ENCODE measurements at places on chromosomes 12 and 14.

DNA sequence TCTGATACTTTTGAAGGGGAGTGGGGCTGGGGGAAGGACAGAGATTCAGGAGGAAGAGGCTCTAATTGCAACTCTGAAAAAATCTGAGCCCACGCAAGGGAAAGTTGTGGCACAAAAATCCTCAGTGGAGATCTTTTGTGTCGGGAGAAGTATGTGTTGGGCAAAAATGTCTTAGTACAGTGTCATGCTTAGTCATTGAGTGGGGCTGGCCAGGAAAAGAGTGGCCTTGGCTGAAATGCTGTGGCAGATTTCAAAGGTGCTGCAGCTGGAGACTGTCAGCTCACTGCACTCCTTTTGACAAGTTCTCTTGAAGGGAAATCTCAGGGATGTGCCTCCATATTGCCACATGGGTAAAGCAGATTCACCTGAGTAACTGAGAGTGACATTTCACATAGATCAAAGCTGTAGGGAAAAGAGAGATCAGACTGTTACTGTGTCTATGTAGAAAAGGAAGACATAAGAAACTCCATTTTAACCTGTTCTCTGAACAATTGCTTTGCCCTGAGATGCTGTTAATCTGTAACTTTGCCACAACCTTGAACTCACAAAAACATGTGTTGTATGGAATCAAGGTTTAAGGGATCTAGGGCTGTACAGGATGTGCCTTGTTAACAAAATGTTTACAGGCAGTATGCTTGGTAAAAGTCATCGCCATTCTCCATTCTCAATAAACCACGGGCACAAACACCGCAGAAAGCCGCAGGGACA, 36.0 kb upstream of the GLIPR1 start:
- DNase-seq: no peak

DNA sequence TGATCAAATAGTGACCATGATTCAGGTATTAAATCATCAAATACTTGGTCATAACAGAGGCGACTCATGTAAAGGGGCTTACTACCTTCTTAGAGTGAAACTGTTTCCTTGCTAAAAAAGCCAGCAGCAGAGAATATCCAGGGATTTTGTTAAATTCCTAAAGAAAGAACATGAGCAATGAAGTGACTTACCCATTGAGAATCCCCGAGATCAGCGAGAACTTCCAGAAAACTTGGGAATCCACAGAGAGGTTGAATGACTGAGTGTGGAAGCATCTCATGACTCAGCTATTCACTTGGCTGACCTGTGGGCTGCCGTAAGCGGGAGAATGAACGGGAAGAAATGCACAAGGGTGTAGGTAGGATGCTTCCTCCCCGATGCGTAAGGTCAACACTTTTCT, 85.3 kb upstream of the KCNA1 start:
- DNase-seq: no peak

- DNase-seq: peak; percentile 30
These were observed 298.8 kb upstream of the TBX3 start for GRCh38 chr12:114982760-114983159.

DNA sequence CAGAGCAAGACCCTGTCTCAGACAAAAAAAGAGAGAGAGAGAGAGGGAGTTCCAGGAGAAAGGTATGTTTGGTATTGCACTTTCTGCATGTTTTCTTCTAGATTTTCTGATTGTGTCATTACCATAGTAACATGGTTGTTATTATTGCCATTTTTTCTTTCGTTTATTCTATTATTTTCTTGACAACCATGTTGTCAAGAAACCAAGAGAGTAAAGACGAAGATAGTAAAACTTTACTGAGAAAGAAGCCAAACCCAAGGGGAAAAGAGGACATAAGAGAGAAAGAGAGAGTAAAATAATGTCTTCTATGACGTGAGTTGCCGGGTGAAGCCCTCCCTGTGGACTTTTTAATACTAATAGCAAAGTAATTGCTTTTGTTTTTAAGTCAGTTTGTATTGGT, 1186.0 kb upstream of the SEL1L start:
- no peak for DNase-seq
